ENCODE measurements at places on chromosomes 5 and 9.
A peak's percentile ranks its signal among the peaks of the same experiment; 100 is the strongest.

DNA sequence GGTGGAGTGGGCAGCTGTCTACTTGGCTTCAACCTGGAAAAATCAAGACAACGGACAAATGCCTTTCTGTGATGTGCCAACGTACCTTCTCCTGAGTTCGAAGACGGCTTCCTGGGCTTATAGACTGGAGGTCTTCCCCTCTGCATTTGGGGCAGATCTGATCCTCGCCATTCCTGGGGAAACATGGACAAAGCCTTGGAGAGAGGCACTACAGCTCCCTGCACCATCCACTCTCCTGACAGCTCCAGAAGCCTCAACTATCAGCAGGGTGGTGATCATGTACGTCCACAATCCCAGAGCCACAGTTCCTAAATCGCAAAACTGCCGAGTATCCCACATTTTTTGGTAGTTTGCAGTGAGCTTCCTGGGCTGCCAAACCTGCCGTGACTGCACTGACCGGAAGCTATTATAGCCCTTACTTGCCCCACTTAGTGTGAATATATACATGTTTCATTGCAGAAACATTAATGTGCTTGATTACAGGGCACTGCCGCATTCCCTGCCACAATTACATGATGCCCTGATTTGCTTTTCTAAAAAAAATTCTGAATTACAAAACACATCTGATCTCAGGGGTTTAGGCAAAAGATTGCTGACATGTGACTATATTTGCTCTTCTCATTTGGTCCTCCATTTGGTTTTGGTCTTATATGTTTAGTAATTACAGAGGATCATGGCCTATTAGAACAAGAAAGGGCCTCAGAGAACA, 2.8 kb downstream of the TRAF1 start:
- DNase-seq: no peak

DNA sequence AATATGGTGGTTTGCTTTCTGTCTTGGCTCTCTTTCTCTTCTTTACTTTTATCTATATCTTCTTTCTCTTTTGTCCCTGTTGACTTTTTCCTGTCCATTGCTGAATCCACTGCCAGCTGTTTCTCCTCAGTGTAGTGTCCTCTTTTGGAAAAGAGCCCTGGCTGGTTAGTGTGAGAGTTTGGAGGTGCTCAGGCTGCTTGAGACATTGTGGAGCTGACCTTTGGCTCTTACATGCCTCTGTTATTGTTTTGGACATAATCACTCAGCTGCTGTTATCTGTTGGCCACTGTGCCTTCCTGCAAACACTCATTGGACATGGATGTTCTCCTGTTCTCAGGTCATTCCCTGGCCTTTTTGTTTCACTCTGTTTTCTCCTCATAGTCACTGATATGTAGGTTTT, 295.4 kb upstream of the RIOK2 start:
- DNase-seq: no peak

GRCh38 chr5:103408408-103408807, 149.8 kb downstream of the MACIR start:
- DNase-seq: no peak

GRCh38 chr9:13100914-13101572, 178.4 kb downstream of the MPDZ start:
- DNase-seq: no peak

DNA sequence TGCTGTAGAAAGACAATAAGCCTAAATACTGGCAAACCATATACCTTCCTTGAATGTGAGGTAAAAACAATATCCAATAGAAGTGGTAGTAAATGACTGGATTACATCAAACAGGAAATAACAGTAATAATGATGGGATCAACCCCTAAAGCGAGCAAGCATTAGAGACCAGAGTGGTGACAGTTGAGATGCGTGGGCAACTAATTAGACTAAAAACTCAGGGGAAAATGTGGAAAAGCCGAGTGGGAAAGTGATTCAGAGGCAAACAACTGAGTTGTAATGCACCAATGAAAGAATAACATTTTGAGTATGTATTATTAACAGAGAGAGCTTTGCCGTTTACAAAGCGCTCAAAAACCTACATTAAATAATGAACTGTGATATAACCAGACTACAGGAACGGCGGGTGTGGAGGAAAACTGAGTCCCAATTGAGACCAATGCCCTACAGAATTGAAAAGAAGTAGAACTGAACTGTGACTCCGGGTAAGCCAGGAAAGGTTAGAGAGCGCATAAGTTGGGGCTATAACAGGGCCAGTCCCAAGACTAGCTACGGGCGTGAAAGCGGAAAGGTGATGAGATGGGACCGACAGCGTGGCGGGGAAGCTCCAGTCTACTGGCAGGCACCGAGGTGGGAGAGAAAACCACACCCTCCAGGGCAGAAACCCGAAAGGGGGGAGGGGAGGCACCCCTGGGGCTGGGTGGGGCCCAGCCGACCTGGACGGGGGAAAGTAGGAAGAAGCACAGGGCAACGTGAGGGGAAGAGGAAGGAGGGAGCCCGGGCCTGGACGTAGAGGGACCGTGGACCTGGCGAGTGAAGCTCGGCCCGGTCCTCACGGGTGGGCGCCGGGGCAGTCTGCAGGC, 592 bp downstream of the UBAP2 start:
- peak; percentile 44 for DNase-seq

DNA sequence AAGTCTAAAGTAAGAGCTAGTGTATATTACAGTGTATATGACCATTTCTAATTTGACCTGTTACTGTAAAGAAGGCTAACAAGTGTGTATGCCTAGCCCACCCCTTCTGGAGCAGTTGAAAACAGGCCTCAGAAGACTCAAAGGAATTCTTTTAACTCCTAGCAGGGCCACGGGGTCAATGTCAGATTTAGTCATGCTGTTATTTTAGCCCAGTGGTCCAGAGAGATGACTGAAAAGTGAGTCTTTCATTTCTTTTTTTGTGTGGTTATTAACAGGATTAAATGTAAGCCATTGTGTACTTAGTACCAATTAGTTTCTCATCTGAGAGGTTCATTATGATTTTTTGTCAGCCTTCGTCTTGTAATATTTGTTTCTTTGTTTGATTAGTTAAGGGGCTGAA, 24.4 kb downstream of the ZCCHC7 start:
- no peak for DNase-seq

GRCh38 chr5:142977363-142978051, 207.3 kb downstream of the ARHGAP26 start:
- no peak for DNase-seq

GRCh38 chr9:18896531-18897179, 136.4 kb downstream of the SAXO1 start:
- DNase-seq: no peak

DNA sequence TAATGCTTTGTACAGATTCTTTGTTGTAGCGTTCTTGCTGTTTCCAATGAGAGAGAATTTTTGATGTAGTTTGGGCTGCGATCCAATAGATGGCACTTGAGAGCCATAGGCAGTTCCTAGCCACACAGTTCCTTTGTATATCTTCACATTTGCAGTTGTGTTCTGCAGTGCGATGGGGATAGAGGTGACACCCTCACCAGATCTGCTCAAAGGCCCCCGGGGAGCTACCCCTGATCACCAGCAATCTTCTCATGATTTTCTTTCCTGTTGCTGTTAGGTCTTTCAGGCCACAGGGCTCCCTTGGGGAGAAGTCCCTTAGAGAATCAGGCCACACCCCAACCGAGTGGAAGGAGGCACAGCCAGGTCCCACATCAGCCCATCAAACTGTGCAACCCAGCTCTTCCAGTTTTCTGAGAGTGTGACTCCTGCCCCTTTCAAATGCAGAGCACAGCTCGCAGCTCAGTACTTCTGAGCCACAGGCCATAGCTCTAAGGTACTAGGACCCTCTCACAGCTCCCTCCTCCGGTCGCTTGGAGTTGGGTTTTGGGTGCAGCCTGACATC, 353.7 kb downstream of the SLCO4C1 start:
- no peak for DNase-seq

DNA sequence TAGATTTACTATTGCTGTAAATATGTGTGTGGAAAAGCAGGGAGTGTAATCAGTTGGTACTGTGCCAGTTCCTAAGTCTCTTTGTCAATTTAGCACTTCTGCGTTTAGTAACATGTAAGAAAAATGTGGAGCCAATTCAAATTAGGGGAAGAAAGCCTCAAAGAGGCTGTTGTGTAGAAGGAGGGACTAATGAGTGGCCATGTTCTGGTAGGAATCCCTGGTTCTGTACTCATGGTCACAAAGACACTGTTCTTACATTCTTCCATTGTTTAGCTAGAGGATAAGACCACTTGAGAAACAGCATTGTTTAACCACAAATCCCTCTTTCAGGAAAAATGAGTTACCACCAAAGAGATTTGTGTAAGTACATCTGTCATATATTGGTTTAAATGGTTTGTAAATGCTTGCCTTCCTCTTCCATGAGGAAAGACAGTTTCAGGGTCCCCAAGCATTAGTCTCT, 14.9 kb downstream of the ARHGEF28 start:
- no peak for DNase-seq

DNA sequence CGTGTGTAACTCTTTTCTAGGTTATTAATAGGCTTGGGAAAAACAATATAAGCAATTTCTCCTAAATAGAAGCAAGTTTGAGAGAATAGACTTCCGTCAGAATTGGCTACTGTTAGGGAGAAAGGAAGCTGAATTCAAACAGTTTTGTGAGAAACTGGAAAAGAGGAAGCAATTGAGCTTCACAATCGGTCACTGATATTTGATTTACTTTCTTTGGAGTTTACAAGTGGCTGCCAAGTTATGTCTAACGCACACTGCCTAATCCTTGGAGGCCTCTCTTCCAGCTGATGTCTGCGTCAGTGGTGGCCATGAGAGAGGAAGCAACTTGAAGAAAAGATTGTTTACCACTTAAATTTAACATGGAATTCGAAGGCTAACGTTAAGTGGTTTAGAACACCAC, 319.5 kb downstream of the ADGRV1 start:
- no peak for DNase-seq

DNA sequence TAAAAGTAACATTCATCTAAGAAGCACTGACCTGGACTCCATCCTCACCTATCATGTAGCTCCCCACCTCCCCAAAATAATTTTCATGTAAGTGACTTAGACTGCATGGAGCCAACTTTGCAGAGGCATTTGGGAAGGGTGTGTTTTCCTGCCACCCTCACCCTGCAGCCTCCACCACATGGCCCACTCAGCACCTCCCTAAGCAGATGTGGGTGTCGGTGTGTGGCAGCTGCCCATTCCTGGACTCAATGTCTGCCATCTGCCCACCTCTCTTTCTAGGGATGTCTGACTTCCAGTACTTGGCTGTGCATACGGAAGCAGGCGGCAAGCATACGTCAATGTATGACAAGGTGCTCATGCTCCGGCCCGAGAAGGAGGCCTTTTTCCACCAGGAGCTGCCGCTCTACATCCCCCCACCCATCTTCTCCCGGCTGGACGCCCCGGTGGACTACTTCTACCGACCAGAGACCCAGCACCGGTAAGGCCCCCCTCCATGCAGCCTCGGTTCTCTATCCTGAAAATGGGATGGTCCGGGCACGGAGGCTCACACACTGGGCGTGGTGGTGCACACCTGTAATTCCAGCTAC, 12.7 kb downstream of the GTF3C5 start:
- DNase-seq: no peak

- no peak for DNase-seq
Observed at GRCh38 chr5:78638973-78639669, 9.5 kb downstream of the LHFPL2 start.

DNA sequence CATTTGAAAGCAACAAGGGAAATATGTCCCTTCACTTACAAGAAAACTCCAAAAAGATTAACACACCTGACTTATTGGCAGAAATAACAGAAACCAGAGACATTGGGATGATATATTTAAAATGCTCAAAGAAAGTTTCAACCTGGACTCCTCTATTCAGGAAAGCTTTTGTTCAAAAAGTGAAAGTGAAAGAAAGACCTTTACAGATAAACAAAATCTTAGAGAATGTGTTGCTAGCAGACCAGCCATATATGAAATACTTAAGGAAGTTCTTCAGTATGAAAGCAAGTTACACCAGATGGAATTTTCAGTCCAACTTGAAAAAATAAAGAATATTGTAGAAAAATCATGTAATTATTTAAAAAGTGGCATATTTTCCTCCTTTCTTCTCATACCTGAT, 1075.1 kb downstream of the NR2F1-AS1 start:
- no peak for DNase-seq

- no peak for DNase-seq
Observed at GRCh38 chr5:154140381-154140780, 50.2 kb upstream of the GALNT10 start.

DNA sequence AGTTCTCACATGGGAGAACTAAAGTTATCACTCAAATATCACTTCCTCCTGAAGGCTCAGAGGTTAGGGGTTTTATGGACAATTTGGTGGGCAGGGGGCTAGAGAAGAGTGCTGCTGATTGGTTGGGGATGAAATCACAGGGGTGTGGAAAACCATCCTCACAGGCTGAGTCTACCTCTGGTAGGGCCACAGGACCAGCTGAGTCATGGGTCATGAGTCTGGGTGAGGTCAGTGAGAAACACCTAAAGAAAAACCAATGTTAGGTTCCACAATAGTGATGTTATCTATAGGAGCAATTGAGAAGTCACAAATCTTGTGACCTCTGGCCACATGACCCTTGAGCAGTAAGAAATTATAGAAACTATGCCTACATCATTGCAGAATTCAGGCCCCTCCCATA, 203.3 kb upstream of the TARS1 start:
- DNase-seq: no peak

GRCh38 chr5:116469631-116470030, 105.0 kb downstream of the SEMA6A start:
- no peak for DNase-seq

DNA sequence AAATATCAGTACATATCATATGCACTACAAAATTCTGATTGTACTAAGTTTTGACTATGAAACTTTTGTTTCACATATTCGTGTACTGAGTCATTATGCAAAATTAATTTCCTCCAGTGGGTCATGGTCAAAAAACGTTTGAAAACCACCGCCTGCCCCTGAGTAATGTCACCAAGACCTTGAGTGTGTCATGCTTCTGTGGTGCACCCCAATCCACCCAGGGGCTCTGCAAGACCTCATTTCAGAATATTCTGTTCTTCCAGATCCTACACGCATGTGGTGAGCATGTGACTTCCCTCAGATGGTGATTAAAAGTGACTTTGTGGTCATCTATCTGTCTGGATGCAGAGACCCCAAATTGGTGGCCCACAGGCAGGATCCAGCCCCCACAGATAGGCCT, 31.0 kb downstream of the ABLIM3 start:
- DNase-seq: no peak

GRCh38 chr9:120886490-120886967, 9.5 kb upstream of the PHF19 start:
- no peak for DNase-seq
